T-helper 17 cell (primary cell): ENCODE measurements at places on chromosomes 2 and 18.
A peak's percentile ranks its signal among the peaks of the same experiment; 100 is the strongest.

DNA sequence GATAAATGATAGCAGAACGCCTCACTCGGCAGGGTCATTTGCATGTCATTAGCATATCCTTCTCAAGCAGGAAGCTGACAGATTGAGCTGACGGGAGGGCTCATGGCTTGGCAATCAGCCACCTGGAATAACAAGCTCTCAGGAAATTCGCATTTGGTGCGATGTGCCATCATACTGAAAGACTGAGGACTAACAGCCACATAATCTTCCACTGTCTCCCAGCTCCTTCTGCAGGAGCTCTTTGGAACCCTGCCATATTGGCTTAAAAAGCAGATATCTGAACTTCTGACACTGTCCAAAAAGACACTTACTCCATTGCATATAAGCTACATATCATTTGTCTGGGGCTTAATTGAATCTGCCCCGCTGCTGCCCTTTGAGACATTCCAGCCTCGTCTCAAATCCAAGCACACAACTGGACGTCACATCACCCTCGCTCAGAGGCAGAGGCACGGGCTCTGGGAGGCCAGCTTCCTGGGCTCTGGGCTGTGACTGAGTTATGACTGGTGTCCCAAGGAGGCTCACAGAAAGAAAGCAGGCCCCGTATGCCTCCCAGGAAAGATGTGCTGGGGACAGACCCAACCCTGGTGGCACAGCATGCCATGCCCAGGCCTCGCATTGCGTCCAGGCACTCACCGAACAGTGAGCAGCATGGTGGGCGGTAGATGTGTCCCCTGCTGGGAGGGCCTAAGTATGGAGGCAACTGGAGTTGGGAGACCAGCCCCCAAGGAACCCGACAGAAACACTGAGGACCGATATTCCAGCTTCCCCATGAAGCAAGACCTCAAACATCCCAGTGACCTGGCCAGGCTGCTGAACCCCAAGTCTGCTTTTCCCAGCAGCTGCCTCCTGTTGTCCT, 228.0 kb downstream of the ATAD2B start:
- DNase-seq = no peak

DNA sequence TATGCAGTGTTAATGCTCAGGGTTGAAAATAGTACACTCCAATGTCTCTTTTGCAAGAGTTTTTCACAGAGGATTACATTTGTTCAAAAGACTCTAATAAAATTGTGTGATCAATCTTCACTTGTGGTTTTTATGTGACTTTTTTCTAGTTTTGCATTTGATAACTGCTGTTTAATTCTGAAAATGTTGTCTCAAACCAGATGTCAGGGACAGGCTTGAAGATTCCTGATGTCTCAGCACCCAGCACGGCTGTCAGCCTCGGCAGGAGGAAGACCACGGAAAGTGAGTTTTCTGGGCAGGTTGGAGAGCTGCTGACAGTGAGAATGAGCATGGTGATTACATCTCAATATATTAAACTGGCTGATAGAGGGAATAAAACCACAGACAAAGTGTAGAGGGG, 9.1 kb downstream of the SOX11 start:
- DNase-seq = no peak

- peak; percentile 13 for DNase-seq
Observed at GRCh38 chr2:208373460-208374089, 33.0 kb upstream of the PTH2R start.

- no peak for DNase-seq
Observed at GRCh38 chr2:167579826-167580225, 667.6 kb downstream of the STK39 start.

GRCh38 chr18:45871431-45872084, 46.1 kb downstream of the SIGLEC15 start:
- DNase-seq = no peak

- DNase-seq = no peak
Observed at GRCh38 chr2:188705191-188705590, 269.0 kb upstream of the COL3A1 start.
